ENCODE measurements at places on chromosomes 5 and 9. TPM values are rescaled to one million over a fixed set of nuclear protein-coding genes. Genes with fewer than 3 reads are reported as not detected.

CHSY3 gene
- 0.04 TPM for total RNA-seq

MRPS2 gene
- 113 TPM for total RNA-seq

IL4 gene
- total RNA-seq = not detected

TMC1 gene
- total RNA-seq = 0.05 TPM

FIBCD1 gene
- 14.4 TPM for total RNA-seq

PLCXD3 gene
- 0.48 TPM for total RNA-seq

NR2F1-AS1 gene
- 3.8 TPM for total RNA-seq

SLC6A18 gene
- not detected for total RNA-seq

PFN3 gene
- not detected for total RNA-seq

FOXD4 gene
- total RNA-seq = 0.58 TPM

All from A549 treated with DMSO at 1 μM for 4 hours (cell line).